ENCODE measurements at places on chromosomes 3 and 15.

DNA sequence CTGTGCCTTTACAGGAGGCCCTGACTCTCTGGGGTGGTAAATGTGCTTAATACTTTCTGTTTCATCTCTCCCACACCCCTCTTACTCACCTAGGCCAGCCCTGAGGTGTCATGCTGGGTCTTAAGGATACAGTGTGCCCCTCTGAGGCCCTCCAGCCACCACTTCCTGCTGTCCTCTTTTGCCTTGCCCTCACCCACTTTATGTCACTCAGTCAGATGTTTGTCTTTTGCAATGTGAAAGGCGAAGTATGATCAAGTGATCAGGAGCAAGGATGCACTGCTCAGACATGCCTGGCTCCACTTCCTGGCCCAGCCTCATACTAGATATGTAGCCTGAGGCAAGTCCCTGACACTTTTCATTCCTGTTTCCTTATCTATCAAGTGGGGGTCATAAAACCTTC, 339.0 kb upstream of the NR2E3 start:
- no peak for DNase-seq

DNA sequence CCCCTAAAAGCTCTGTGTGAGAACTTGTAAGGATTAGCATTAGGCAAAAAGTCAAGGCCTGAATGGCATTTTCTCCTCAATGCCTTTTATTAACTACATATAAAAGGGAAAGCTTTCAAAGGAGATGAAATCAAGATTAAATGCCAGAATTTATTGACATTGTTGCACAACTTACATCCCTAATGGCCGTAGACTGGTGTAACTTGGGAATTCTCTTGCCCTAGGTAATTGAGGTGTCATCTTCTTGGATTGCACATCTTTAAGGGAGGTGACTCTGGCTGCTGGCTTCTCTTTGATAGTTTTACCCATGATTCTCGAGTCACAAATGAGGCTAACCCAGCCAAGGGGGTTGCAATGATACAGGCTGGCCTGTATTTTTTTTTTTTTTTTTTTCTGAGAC, 249.1 kb downstream of the TBL1XR1 start:
- no peak for DNase-seq

GRCh38 chr3:185308126-185308754, 54.4 kb upstream of the EHHADH start:
- no peak for DNase-seq

GRCh38 chr3:60176614-60177013, 1074.6 kb downstream of the FHIT start:
- DNase-seq = no peak

DNA sequence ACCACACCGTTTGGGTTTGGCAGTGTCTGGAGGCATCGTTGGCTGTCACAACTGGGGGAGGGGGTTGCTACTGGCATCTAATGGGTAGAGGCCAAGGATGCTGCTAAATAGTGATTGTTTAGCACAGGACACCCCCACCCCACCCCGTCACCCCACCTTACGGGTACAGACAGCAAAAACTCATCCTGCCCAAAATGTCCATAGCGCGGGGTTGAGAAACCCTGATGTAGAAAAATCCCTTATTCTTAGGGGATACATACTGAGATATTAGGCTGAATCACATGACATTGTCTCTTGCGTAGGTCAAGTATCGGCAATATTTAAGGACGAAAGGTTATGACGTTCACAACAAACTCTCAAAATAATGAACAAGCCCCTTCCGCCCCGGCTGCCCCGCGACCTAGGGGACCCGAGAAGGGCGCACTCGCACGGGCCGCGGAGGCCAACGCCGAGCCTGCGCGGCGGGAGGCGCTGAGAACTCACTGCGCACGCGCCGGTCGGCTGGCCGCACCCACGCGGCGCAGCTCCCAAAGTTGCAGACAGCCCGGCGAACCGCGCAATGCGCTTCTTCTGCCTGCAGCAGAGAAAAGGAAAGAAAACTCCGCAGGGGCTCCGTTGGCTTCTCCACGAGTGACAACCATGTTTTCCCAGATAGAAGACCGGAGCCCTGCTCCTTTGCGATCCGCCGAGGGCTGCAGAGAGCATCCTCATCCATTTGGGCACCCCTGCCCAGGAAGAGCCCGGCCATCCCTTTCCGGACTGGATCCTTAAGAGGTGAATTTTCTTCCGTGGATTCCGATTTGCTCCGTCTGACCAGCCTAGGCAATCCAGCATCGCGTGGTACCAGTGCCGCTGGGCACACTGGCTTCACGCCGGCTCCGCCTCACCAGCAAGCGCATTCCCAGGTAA, 136.8 kb upstream of the CCDC54 start:
- peak; percentile 87 for DNase-seq

DNA sequence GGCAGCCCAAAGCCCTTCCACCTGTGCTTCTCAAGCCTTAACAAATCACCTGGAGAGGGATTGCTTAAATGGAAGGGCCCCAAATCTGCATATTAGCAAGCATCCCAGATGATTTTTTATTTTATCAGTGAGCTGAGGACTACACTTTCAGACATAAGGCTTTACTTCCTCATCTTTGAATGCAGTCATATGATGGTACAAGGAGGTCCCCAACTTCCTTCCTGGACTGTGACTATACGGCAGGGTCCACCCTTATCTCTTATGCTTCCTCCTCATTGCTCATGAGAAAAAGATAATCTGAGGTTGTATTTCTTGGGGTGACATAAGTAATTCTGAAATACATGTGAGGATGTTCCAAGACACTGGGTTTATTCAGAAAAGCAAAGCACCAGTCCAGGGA, 13.7 kb upstream of the HEG1 start:
- DNase-seq = no peak

GRCh38 chr15:92076541-92076940, 223.0 kb downstream of the SLCO3A1 start:
- no peak for DNase-seq
